Inflammatory macrophage treated with lipopolysaccharide for 1 hour (primary cell): ENCODE measurements at places on chromosomes 11 and 22.

- DNase-seq = no peak
Observed at GRCh38 chr11:134139303-134139872, 70.5 kb downstream of the JAM3 start.

DNA sequence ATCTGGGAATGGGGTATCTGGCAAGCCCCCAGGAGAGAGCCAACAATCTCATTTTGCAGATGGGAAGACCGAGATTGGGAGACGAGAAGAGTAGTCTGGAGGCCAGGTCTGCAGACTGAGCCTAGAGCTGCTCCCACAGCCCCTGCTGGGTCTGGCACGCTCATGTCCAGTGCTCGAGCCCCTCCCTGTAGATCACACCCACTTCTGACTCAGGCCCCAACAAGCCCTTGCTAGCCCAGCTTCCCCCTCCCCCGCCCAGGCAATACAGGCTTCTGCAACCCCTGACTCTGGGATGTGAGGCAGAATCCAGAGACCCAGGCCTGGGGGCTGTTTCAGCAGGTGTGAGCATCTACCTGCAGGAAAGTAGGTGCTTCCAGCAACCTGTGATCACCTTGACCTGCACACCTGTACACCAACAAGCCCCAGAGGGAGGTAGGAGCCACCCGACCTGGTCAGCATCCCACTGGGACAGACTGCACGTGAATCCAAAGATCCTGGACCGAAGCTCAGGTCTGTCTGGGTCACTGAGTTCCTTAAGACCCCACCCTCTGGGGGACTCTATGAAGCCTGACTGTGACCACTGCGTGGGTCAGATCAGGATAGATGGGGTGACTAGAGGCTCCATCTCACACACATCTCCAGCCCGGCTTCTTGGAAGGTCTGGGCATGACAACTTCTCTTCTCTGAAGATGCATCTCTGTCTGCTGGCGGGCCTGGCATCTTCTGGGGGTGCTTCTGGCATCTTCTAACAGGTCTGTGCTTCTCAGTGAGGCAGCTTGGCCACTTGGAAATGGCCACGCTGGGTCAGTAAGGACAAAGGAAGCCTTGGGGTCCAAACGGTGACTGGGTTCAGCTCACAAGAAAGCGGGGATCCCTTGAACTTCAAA lies 29.3 kb downstream of the LINC01488 start:
- DNase-seq = no peak

GRCh38 chr22:17043521-17043920 lies 35.5 kb upstream of the GAB4 start:
- no peak for DNase-seq

DNA sequence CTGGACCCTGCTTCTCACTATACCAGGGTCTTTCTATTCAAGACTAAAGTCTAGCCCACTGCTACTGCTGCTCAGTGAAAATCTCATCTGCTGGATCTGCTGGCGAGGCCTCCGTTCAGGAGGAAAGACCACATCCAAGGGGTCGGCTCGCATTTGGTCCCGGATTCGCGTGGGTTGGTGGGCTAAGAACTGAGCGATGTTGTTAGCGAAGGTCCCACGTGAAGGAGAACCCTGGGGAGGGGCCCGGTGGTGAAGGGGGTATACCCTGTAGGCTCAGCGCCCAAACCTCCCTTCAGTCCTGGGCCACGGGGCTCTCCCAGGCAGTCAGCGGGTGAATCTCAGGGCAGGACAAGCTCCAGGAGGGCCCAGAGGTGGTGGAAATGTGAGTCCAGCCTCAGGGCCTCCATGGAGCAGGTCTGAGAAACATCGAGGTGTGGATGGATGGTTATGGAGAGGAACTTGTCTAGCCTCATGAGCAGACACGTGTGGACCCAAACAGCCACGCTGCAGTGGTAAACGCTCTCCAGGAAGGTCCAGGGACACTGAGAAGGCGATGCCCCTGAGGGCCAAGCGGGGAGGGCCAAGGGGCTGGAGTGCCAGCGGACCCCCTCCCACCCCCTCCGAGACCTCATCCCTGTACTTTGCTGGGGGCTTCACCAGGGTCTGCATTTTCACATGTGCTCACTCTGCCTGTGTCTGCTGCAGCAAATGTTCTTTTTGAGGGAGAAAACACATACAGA lies 152.3 kb downstream of the CTTN start:
- no peak for DNase-seq

- DNase-seq = no peak
Observed at GRCh38 chr11:111465400-111465799, 46.8 kb downstream of the BTG4 start.

DNA sequence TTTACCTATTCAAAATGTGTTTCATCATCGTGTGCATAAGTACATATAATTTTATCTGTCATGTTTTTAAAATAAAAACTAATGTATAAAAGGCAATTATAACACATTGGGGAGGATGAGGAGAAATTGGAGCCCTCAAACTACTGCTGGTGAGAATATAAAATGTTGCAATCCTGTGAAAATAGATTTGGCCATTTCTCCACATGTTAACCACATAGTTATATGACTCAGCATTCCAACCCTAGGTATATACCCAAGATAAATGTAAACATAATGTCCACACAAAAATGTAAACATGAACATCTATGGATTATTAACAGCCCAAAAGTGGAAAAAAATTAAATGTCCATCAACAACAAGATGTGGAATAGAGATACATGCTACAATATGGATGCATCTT lies 928.0 kb upstream of the FAT3 start:
- no peak for DNase-seq

- DNase-seq = no peak
Observed at GRCh38 chr22:25045159-25045558, 92.6 kb downstream of the KIAA1671 start.

DNA sequence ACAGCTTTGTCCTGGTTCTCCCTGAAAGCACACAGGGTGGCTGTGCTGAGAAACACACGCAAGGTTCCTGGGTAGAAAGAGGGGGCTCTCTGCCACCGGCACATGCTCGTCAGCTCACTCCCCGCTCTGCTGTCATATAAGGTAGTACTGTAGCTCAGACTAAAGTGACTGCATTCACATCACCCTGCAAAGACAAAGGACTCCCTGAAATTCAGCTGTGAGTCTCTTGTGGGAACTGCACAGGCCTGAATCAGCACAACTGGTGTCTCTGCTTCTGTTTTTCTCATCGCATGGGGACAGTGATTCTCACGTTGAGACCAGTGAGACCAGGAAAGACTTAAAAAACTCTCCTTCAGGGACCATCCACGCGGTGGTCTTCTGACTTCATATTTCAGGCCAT lies 124.1 kb upstream of the BID start:
- DNase-seq = no peak

GRCh38 chr22:29275819-29276565 lies 7.9 kb downstream of the EWSR1 start:
- no peak for DNase-seq

DNA sequence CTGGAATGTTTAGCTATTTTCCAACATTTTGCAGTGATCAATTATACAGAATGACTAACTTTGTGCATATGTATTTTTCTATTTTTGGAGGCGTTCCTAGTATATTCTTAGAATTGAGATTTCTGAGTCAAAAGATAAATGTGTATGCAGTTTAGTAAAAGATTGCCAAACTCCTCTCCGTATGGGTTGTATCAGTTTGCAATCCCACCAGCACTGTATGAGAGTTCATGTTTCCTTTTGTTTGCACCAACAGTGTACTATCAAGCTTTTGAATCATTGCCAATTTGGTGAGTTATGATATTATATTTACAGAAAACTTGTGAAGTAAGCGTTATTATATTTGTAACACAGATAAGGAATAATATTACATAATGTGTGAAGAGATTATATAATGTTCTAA lies 658.7 kb downstream of the JRKL start:
- DNase-seq = no peak

- DNase-seq = no peak
Observed at GRCh38 chr11:70742553-70743291, 344.4 kb downstream of the CTTN start.

DNA sequence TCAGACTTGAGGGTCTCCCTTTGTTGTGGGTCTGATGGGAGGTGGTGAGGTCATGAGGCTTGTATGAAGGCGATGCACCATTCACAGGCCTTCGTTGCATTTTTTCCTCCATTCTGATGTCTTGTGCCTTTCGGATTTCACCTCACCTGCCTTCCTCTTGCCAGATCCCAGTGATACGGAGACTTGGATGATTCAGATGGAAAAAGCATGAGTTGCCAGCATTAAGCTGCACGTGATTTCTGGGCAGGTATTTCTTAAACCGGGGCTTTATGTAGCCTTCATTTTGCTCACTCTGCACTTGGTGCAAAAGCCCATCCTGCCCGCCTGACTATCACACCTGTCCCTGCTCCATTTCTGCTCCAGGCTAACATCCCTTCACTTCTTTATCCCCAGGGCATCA lies 216.7 kb downstream of the SNX19 start:
- DNase-seq = no peak

DNA sequence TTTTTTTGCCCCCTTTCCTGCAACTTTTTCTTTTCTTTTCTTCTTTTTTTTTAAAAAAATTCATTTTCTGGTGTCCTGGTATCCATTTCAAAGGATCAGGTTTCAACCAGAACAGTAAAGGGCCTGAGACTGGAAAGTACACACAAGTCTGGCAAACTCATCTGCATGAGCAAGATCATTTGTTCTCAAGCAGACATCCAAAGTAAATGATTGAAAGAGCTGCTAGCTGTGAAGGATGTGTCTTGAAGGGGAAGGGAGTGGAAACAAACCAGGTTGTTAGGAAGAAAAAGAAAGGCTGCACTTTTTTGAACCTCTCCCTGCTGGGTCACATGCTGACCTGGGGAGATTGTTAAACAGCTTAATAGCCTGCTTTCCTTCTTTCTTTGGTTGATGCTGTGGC lies 5.3 kb downstream of the YAP1 start:
- DNase-seq = no peak

- no peak for DNase-seq
Observed at GRCh38 chr22:48754611-48755058, 1073.0 kb downstream of the BRD1 start.

GRCh38 chr11:587978-588380 lies 11.7 kb downstream of the PHRF1 start:
- DNase-seq = peak; percentile 83

DNA sequence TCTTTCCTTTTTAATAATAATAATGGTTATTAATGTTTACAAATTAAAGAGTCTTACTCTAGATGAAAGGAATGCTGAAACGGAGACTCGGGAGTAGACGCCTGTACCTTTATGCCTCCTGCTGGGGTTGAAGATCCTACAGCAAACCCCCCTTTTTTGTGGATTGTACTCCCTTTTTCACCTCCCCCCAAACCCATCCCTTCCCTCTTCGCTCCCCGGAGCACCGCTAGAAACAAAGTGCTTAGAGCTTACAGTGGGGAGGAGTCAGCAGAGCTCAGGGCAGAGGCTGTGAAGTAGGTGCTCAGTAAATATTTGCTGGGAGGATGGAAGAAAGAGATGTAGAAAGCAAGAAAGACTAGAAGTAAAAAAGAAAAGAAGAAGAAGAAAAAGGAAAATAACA lies 169.7 kb downstream of the NXPE2 start:
- no peak for DNase-seq

GRCh38 chr11:64687643-64688533 lies 35.1 kb downstream of the NRXN2 start:
- no peak for DNase-seq

DNA sequence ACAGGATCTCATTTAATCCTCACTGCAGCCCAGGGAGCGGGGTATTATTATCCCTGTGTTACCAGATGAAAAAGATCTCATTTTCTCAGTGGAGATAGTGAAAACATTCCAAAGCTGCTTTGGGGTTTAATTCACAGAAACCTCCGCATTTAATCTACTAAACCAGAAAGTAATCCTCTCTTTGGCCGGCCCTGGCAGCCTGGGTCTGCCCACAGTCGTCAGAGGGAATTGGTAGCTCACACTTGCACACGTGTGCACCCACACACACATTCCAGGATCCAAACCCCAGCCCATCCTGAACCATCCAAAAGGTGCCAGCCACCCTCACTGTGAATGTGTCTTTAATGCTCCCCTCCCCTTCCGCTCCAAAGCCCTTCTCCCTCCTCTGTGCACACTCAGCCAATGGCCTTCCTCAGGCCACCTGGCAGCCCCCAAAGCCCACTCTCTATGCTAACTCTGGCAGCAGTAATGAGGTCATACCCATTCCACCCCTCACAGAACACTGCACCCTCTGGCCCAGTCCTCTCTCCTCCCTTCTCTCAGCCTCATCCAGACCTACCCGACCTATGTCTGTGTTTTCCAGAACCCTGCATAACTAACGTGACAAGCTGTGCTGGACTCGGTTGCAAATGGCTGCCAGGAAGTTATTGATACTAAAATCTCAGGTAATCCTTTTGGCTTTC lies 466.2 kb downstream of the SOX6 start:
- no peak for DNase-seq

DNA sequence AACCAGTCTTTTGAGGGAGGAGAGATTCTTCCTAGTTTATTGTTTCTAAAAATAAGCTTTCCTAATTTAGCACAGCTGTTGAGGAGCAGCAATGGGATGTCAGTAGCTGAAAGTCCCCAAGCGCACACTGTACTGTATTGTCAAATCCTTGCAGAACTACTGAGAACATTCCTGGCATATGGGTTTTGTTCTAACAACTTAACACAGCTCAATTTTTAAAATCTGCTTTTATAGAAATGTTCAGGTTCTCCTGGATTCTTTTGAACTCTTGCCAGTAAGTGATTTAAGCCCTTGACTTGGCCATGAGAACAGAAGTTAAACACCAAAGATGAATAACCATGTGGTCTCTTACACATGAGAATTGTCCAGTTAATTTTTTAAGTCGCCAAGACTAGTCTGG lies 218.6 kb downstream of the FAT3 start:
- no peak for DNase-seq

DNA sequence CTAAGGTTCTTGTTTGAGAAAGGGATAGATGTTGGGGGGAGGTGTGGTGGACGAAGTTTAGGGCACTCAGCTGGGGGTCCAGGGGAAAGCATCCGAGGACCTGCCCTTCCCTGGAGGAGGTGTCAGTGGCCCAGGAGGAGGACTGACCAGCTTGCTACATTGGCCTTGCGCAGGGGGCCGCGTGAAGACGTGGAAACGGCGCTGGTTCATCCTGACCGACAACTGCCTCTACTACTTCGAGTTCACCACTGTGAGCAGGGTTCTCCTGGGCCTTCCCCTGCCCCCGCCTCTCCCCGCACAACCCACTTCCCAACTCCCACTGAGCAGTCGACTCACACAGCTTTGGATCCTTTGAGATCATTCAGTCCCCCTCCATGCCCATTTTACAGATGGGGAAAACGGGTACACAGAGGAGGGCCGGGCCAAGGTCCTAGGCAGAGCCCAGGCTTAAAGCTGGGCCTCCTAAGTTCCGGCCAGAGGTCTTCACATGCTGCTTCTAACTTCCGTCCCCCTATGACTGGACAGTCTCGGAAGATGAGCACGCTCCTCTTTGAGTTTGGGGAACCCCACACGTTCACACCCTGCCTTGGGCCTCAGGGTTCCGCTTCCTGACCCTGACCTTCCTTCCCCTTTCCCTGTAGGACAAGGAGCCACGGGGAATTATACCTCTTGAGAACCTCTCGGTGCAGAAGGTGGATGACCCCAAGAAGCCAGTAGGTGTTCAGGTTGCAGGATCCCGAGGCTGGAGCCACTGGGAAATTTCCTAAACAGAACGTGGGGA lies 28.7 kb downstream of the CYTH4 start:
- peak; percentile 91 for DNase-seq

DNA sequence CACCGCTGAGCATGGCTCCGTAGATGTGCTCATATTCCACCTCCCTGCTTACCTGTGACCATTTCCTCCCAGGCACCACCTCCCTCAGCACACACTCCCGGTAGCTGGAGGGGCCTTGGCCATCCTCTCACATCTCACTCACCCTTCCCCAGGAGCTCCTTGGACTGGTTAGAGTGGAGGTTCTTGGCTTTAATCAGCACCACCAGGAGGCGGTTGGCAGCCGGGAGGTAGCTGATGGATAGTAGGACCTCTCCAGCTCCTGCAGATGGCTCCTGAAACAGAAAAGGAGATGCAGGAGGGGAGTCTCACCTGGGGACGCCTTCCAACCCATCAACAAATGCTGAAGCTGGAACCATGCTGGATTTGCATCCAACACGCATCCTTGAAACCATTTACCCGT lies 39.9 kb downstream of the SYT13 start:
- no peak for DNase-seq
